Suppressor macrophage (primary cell): ENCODE measurements at places on chromosomes 11 and 22.
A peak's percentile ranks its signal among the peaks of the same experiment; 100 is the strongest.

GRCh38 chr11:64744544-64745188 lies 724 bp upstream of the RASGRP2 start:
- no peak for DNase-seq

DNA sequence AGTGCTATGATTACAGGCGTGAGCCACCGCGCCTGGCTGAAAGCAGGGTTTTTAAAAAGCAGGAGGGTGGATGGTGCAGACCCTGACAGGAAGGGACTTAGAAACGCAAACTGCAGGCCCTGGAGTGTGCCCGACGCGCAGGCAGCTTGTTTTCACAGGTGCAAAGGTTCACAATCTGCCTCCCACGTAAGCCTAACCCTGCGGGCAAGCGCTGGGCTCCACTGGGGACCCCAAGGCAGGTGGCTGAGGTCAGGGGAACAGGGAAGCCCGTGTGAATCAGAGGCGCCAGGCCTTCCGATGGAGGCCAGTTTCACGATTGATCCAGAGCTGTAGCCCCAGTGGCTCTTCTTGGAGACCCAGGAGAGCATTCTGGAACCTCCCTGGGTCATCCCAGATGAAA lies 256.3 kb downstream of the BRD1 start:
- no peak for DNase-seq

DNA sequence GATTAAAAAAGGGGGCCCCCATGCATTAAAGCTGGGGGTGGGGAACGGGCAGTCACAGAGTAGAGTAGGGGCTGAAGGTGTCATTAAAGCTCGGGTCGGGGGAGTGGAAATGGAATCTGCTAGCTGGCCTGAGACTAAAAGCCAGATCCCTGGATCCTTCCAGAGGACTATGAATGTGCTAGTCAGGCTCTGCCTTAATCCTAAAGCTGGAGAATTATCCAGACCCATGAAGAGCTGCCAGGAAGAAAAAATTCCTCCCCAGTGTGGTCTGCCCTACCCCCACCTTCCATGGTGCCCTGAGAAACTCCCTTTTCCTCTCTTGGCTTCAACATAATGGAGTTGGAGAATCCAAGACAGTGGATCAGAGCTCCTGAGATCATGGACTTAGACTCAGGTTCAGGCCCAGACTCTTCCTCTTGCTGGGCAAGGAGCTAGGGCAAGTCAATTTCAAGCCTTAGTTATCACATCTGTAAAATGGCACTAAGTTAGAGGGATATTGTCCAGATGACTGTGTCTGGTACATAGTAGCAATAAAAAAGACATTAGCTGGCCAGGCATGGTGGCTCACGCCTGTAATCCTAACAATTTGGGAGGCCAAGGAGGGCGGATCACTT lies 24.0 kb upstream of the SMTN start:
- DNase-seq: no peak

DNA sequence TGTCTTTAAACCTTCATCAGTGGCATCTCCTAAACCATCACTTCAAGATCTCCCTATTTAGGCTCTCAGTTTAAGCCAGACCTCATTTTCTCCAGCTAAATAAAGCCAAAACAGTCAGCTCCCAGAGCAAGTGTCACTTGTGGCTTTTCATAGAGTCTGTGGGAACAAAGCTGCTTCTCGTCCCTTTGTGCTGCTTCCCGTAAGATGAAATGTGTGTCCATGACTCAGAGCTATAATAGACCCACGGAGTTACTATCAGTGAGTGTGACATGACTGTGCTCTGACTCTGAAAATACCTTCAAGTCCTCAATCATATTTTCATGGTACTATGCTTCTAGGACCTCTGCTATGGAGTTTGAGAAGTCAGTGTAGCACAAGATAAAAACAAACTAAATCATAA lies 57.3 kb upstream of the SLN start:
- peak; percentile 3 for DNase-seq

DNA sequence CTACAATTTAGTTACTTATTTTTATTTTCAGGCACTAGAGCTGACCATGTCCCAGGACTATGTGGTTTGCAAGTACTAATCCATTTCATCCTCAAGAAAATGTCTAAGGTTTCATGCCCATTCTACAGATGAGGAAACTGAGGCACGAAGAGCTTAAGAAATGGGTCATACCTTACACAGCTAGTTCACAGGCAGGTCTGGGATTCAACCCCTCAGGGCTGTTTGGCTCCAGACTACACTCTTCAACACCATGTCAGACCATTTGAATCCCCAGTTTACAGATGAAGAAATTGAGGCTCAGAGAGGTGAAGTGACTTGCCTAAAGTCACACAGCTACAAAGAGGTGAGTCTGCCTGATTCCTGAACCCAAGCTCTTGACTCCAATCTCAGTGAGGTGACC lies 144.1 kb downstream of the MIAT start:
- DNase-seq: no peak

- peak; percentile 52 for DNase-seq
These were observed 49.2 kb downstream of the DBX1 start for GRCh38 chr11:20110908-20111669.

- DNase-seq: no peak
These were observed 630.2 kb upstream of the LUZP2 start for GRCh38 chr11:23866641-23867040.

GRCh38 chr22:26431261-26431995 lies 2.4 kb downstream of the ASPHD2 start:
- DNase-seq: peak; percentile 14
